Muscle of leg (tissue), 16 donors: ENCODE measurements at places on chromosomes 3 and 15. TPM values are rescaled to one million over a fixed set of nuclear protein-coding genes. Genes with fewer than 3 reads are reported as not detected.
A peak's percentile ranks its signal among the peaks of the same experiment; 100 is the strongest.

BTLA gene
- 0.05 TPM for polyA plus RNA-seq

HEG1 gene
- polyA plus RNA-seq, result 19.3 TPM

COX5A gene
- 229 TPM for polyA plus RNA-seq

STRIT1 gene
- polyA plus RNA-seq, result 42.1 TPM

AHSG gene
- polyA plus RNA-seq, result 7.4 TPM

TRAIP gene
- polyA plus RNA-seq, result 3.8 TPM

GRCh38 chr3:9142362-9142761 is 107.1 kb downstream of the SRGAP3 start:
- DNase-seq, result peak; percentile 72

GRCh38 chr15:60529332-60529731 is 50.4 kb upstream of the ICE2 start:
- no peak for DNase-seq

DNA sequence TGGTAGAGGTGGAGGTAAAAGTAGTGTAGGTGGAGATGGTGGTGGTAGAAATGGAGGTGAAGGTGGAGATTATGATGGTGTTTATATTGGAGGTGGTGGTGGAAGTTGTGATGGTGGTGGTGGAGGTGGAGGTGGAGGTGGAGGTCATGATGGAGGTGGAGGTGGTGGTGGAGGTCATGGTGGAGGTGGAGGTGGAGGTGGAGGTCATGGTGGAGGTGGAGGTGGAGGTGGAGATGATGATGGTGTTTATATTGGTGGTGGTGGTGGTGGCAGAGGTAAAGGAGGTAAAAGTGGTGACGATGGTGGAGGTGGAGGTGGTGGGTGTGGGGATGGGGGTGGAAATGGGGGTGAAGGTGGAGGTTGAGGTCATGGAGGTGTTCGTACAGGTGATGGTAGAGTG is 107.8 kb downstream of the ASB7 start:
- DNase-seq, result no peak

- no peak for DNase-seq
These were observed 69.6 kb upstream of the ATP13A3 start for GRCh38 chr3:194556086-194557056.

GRCh38 chr3:99761415-99762165 is 56.1 kb upstream of the CMSS1 start:
- DNase-seq, result no peak

- DNase-seq, result no peak
These were observed 315.4 kb downstream of the LPP start for GRCh38 chr3:188469228-188469885.

DNA sequence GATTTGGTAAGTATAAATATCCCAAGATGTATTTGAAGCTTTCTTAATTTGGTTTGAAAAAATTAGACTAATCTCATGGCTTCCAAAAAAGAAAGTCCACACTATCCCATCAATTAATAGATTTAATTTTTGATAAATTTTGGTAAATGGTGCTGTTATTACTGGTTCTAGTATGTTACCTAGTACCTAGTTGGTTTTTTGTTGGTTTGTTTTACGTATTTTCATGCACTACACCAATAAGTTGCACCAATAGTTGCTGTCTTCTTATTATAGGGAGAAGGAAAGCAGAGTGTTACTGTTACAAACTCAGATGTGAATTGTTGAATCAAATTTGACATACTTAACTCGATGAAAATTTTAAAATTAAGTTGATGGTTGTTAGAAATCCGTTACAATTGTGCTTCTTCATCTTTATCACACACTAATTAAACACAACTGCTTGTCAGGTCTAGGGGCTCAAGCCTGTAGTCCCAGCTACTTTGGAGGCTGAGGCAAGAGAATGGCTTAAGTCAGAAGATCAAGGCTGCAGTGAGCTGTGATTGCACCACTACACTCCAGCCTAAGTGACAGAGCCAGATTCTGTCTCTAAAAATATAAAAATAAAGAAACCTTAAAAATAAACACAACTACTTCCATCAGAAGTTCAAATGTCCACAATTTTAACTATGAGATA is 23.1 kb upstream of the MBNL1 start:
- DNase-seq, result no peak

DNA sequence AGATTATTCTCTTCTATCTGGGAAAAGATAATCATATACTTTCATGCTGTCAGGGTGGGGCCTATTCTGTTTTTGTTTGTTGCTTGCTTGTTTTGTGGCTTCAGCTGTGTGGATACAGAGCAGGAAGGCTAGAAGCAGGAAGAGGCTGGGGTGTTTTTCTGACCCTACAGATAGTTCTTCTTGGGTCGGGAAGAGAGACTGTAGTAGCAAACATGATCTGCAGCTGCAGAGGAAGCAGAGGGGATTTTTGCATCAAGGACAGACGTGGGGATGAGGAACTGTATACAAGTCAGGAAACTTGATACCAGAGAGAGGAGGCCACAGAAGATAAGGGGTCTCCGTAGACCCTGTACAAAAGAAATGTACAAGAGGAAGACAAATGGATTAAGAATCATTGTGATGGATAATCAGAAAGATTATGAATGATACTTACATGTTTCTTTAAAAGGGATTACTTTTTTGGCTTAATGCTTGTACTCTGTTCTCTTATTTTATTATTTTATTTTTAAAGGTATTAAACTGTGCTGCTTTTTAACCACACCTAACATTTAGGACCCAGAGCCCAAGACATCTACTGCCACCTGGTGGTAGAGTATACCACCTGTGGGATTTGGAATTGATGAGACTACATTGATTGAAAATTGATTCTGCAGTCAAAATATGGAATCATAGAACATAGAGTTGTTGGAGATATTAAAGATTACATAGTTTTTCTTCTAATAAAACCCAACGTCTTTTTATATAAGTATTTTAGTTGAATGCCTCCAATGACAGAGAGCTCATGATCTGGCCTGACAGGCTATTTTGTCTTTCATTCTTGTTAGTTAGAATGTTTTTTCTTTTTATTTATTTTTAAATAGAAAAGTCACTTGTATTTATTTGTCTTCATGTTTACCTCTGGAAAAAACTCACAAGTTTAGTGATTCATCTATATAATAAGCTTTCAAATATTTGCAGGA is 87.3 kb upstream of the ROPN1 start:
- DNase-seq, result peak; percentile 54

DNA sequence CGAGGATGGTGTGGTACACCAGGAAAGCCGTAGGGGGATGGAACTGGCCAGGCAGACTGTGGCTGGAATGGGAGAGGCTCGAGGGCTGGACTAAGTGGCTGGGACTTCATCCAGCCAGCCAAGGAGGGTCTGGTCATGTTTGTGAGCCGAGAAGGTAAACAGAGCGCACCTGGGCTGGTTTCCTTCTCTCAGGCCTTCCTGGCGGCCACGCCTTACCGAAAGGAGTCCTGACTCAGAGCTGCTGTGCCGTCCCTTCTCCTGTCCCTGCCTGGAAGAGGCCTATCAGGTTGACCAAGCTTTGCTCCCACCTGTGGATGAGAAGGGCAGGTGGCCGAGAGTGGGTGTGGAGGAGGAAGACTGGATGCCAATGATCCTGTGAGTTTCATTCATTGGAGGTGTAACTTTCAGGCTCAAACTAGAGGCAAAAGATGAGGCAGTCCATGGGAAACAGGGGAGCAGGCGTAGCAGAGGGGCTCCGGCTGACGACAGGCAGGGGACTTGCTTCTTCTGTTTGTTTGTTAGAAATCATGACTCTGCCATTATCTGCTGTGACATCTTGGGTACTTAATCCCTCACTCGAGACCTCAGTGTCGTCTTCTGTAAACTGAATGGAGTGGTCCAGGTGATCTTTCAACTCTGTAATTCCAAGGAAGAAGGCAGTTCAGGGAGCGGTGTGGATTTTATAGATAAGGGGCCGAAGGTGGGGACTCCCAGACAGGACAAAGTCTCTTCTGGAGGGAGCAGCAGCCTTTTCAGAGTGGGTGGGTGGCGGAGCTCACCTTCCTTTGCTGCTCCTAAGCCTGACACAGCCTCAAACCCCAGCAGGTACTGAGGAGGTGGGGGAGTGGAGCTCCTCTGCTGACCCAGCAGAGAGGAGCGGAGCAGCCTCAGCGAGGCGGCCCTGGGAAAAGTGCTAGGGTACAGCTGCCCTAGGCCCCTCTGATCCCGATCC is 71.8 kb upstream of the GATM start:
- no peak for DNase-seq

- peak; percentile 37 for DNase-seq
These were observed 69.3 kb downstream of the CDC25A start for GRCh38 chr3:48118928-48119327.

DNA sequence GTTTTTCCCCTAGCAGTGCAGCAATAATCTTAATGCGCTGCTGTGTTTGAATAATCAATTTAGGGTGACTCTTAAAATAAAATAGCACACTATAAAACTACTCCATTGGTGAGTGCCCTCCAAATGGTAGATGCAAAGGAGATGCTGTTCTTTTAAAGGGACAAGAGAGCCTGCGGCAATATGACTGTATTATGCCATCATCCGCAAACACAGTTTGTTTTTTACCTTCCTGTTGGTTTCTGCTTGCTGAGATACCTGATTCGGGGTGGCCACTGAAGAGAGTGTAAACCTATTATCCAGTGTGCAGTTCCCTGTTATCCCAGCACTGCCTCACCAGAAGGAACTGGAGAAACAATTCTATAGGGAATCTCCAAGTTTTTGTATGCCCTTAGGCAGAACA is 523.1 kb upstream of the TGFBR2 start:
- no peak for DNase-seq

- peak; percentile 1 for DNase-seq
These were observed 64.7 kb downstream of the ARRDC4 start for GRCh38 chr15:98025237-98025636.

- peak; percentile 59 for DNase-seq
These were observed 502.9 kb upstream of the THBS1 start for GRCh38 chr15:39078026-39078425.
